Effector CD8-positive, alpha-beta T cell (primary cell): ENCODE measurements at places on chromosomes 4 and X.

DNA sequence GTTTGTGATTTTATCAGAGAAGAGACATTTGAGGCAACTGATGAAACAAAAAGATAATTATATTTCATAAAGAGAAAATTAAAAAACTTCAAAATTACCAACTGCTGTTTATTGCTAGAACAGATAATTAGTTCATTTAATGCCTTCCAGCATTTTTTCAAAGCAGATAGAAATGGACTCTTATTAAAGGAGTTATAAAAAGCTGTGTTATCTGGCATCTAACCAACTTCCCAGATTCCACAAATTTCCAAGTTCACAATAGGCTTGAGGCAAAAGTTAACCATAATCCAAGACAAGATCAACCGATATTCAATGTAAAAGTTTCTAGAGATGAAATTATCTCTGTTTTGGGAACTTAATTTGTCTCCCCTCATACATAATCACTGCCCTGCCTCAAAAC lies 152.4 kb downstream of the TSPAN5 start:
- DNase-seq = no peak

DNA sequence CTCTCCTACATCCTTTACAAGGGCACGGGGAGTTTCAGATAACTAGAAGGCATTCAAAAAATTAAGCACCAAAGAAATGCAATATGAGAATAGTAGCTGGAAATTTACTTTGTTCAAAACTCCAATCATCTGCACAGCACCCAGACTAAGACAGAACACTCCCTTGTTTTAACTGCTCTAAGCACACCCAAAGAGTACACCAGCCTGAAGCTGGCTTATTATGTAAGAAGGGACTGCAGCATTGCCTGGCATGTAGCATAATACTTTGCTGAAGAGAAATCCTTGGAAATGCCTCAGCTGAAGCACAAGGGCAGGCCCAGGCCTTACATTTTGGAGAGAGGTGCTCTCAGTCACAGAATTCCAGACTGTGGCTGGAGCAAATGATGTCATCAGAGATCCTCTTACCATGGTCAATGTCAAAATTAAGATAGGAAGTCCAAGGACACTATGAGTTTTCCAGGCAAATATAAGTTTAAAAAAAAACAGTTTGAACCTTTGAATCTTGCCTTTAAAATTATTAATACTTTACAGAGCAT lies 14.8 kb downstream of the ARHGEF6 start:
- no peak for DNase-seq

DNA sequence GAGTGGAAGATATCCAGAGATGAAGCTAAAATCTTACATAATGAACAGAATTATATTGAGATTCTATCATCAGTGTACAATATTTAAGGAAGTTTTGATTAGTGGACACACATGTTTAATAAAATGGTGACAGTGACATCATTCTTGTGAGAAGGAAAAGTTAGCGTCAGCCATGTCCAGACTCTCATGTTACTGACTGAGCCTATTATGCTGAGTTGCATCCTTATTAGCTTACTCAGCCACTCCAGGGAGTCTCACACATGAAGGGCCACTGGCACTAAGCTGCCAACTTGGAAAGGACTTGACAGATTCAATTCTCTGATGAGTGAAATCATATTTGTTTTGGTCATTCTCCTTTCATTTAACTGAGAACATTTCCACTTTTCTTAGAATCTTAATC lies 170.6 kb downstream of the BANK1 start:
- no peak for DNase-seq

- DNase-seq = no peak
Observed at GRCh38 chr4:173019664-173020063, 148.9 kb upstream of the GALNT7 start.

- DNase-seq = no peak
Observed at GRCh38 chrX:116493271-116493670, 30.5 kb upstream of the CT83 start.

DNA sequence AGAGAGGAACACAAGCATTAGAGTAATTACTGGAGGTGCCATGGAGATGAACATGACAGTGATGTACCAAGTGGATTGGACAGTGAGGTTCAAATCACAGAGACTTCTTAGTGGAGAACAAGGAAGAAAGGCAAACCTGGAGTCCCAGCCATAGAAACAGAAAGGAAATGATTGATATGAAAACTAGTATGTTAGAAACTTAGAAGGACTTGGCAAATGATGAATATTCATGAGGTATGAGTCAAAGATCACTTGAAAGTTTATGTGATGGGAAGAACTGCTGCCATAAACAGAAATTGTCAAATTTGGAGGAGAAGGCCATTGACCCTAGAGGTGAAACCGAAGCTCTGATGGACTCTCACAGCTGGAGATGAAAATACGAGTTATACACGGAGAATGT lies 88.2 kb downstream of the PHOX2B start:
- DNase-seq = no peak

GRCh38 chrX:37578045-37578444 lies 6.6 kb downstream of the LANCL3 start:
- no peak for DNase-seq

DNA sequence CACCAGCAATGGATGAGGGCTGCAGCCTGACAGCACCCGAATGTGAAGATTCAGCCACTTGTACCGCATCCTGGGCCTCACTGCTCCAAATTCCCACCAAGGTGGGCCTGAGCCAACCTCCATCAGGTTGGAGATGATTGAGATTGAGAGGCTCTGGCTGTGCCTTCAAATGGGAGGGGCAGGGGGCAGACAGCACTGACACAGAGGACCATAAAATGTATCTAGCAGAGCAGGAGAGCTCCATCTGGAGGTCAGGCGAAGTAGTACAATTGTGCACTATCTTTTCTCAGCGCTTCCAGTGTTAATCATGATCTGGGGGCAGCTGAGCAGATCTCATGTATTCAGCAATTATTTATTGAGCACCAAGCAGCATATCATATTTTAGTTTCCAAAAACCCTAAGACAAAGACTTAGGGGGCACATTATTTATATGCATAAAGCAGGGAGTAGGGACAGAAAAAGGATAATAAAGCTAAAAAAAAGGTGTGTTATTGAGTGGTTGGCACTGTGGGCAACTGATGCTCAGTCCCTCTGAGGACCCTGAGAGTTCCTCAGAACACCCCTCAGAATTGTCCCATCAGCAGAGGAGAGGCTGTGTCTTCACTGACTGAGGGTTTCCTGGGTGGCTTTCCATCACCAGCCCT lies 31.6 kb upstream of the C1QTNF7 start:
- DNase-seq = peak; percentile 9

GRCh38 chrX:18714910-18715309 lies 7.5 kb downstream of the PPEF1 start:
- no peak for DNase-seq

- DNase-seq = no peak
Observed at GRCh38 chrX:119238557-119238956, 2.5 kb downstream of the PGRMC1 start.

DNA sequence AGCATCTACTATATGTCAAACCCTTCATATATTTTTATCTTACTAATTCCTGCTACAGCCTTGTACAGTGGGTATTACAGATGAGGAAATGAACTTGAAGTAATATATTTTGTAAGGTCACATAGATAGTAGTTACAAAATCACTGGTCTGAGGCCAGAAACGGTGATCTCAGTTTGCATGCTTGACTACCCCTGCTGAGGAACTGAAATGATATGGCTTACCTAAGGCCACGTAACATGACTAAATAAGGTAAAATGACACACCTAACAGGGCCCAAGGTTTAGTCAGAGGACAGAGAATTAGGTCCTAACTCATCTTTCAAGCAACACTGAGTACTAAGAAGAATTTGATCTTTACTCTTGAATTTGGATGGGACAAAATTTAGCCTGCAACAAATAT lies 1.5 kb upstream of the COMMD8 start:
- DNase-seq = no peak

DNA sequence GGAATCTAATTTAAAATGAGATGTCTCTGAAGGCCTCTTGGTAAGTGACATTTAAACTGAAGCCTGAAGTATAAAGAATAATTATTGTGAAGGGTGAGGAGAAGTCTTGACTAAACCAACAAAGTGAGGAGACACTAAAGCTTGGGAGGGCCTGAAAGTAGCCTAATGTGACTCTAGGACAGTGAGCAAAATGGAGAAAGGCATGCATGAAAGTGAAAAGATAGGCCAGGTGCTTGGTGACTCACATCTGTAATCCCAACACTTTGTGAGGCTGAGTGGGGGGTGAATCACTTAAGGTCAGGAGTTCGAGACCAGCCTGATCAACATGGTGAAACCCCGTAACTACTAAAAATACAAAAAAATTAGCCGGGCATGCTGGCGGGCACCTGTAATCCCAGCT lies 46.9 kb upstream of the SMARCAD1 start:
- no peak for DNase-seq

DNA sequence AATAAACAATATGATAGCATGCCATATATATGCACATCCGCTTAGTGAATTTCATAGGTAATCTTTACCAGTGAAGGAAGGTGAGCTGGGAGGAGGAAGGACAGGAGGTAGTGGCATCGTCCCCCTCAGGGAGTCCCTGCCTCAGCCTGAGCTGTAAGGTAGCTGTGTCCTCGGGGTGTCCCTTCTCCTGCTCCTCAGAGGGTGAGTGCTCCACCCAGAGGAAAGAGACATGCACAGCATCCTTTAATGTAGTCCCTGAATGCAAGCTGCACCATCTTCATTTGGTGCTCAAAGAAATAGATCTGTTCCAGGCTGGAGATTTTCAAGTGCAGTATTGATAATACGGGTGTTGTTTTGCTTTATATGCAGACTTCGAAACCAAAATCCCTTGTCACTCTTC lies 330.4 kb upstream of the SFRP2 start:
- DNase-seq = no peak

DNA sequence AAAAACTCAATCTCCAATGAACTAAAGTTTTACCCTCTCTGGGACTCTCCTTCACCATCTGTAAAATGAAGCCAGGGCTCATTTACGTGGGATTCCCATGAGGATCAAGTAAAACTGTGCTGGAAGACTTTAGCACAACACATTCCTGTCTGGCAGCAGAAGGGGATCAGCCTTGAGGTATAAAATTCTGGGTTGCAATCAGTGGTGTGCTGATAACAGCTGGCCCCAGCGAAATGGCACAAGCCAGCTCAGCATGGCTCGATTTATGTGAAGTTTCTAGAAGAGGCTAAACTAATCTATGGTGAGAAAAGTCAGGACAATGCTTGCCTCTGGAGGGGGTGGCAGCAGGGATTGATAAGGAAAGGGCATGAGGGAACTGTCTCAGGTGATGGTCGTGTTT lies 28.4 kb downstream of the ZNF630 start:
- no peak for DNase-seq

GRCh38 chr4:125105561-125105960 lies 209.2 kb upstream of the FAT4 start:
- DNase-seq = no peak

- DNase-seq = no peak
Observed at GRCh38 chr4:24690436-24690835, 104.9 kb upstream of the SOD3 start.

DNA sequence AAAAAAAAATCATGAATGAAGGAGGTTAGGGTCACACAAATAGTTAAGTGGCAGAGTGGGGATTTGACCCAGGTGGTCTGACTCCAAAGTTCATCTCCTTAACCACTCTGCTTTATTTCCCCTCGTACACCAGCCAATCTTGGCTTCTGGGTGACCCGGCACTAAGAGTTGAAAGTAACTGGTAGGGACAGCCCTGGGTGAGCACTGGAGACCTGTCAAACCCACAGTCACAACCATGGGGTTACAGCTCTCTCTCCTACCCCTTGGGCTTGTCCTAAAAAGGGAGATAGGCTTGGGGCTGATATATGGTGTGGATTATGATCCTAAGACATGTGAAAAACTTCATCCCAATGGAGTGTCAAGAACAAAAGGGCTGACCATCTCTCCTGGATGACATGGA lies 12.5 kb downstream of the IGFBP7 start:
- no peak for DNase-seq

GRCh38 chr4:52244848-52245247 lies 193.7 kb downstream of the SPATA18 start:
- no peak for DNase-seq

- DNase-seq = no peak
Observed at GRCh38 chrX:104742355-104742754, 176.4 kb downstream of the IL1RAPL2 start.

GRCh38 chr4:25703731-25704388 lies 48.2 kb downstream of the SLC34A2 start:
- no peak for DNase-seq

- no peak for DNase-seq
Observed at GRCh38 chr4:16682975-16683374, 215.5 kb downstream of the LDB2 start.
